ENCODE measurements at places on chromosomes 12 and 14. TPM values are rescaled to one million over a fixed set of nuclear protein-coding genes. Genes with fewer than 3 reads are reported as not detected.

DNA sequence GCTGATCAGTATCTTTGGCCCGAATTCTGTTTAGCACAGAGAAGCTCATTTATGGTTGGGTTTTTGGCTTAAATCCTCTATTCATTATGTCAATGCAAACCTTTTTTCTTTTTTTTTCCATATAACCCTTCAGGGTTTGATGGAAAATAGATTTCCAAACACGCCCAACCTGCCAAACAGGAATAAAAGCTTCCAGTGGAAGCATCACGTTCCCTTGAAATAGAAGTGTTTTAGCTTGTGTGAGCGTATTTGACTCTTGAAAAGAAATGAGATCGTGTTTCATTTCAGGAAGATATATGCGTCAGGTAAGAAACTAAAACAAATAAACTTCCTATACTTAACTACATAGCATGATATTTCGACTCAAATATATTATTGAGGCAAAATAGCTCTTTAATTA is at the start of gene PIK3C2G:
Gene PIK3C2G, plus strand, starts transcription at position 246 of the 400 bp plus-strand sequence. CDS start 20,564 bp downstream, outside the sequence.
- DNase-seq = no peak

NFATC4 gene
- total RNA-seq = 48.2 TPM

- peak; percentile 50 for DNase-seq
These were observed 753 bp upstream of the ATP5MC2 start for GRCh38 chr12:53676656-53677015.

DNA sequence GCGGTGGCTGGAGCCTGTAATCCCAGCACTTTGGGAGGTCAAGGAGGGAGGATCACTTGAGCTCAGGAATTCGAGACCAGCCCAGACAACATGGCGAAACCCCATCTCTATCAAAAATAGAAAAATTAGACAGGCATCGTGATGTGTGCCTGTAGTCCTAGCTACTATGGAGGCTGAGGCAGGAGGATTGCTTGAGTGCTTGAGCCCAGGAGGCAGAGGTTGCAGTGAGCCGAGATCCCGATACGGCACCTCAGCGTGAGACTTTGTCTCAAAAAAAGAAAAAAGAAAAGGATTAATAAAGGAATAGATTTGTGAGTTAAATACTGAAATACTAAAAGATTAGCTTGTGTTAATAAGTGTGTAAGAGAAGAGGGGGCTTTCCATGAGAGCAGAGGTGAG is 29.4 kb downstream of the RPGRIP1 start:
- DNase-seq = no peak

DNA sequence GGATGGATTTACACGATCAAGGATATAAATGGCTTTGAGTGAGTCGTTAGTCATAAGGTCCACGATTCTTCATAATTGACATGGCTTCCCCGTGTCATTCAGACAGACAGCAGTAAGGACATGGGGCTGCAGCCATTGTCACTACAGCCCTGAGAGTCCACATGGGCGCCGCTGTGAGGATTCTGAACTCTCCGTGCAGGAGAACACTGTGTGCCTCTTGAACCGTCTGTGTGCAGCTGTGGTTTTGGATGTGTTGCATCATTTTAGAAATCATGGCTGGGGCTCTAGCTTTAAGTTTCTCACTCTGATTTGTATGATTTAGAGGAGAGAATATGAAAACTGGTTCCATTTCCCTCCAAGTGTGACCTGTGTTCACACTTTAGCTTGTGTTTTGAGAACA is 47.2 kb downstream of the NPAS3 start:
- no peak for DNase-seq

NEDD1 gene
- 11.5 TPM for total RNA-seq

NXPH4 gene
- total RNA-seq = 0.42 TPM

- no peak for DNase-seq
These were observed 21.9 kb upstream of the PTPRB start for GRCh38 chr12:70659077-70659606.

GRCh38 chr12:121765573-121765972 is 27.9 kb downstream of the RHOF start:
- DNase-seq = no peak

- no peak for DNase-seq
These were observed 21.1 kb downstream of the GSC start for GRCh38 chr14:94748667-94749347.

- DNase-seq = no peak
These were observed 55.9 kb downstream of the TMCC3 start for GRCh38 chr12:94594443-94594825.

PPP4R4 gene
- total RNA-seq = 1.2 TPM

ACOT4 gene
- 6.3 TPM for total RNA-seq

OAS1 gene
- 19.9 TPM for total RNA-seq

AGAP2 gene
- 4.0 TPM for total RNA-seq

GPRC5D gene
- not detected for total RNA-seq

DNA sequence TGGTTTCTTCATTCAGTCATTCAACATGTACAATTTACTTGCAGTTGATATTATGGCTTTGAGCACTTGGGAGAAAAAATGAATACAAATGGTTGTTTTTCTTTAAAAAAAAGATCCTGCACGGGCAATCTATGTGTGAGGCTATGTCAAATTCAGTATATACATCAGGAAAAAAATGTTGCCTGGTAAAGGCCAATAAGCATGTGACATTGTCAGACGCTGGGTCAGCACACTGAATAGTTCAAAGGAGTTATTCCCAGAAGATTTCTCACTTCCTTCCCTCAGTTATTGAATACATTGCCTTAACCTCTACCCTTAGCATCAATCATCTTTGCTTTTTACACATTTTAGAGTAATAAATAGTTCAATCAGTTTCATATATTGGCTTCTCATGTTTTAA is 319.2 kb downstream of the NUAK1 start:
- DNase-seq = peak; percentile 7

GPN3 gene
- 22.1 TPM for total RNA-seq

KRT79 gene
- total RNA-seq = not detected

DNA sequence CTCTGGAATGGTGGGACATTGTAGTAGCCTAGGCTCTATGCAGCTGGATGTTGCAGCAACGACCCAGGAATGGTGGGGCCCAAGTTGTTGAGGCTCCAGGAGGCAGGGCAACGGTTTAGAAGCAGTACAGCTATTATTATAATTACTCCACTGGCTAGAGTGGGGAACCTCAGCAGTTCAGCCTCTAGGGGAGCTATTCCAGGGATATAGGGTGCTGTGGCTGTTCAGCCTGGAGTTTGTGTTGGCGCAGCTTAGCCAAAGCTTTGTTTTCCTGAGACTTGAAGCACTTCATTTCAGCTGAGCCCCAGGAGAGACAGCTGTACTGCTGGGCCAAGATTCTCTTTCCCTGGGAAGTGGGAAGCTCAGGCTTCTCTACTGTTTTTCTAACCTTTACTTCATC is 1023.0 kb upstream of the ATXN7L3B start:
- no peak for DNase-seq

DAO gene
- total RNA-seq = not detected

- no peak for DNase-seq
These were observed 103.2 kb upstream of the VRK1 start for GRCh38 chr14:96693987-96694386.

- DNase-seq = no peak
These were observed 35.6 kb downstream of the DUSP6 start for GRCh38 chr12:89316705-89317139.

AQP2 gene
- 25.3 TPM for total RNA-seq

- DNase-seq = no peak
These were observed 256.6 kb downstream of the FOXN3 start for GRCh38 chr14:89160437-89160836.

GRCh38 chr12:9331218-9331626 is 123.0 kb upstream of the PZP start:
- peak; percentile 61 for DNase-seq

PAH gene
- 8.0 TPM for total RNA-seq

TULP3 gene
- total RNA-seq = 20.5 TPM

MYO1A gene
- 0.34 TPM for total RNA-seq

MGST1 gene
- total RNA-seq = 724 TPM

- no peak for DNase-seq
These were observed 1.5 kb downstream of the RFLNA start for GRCh38 chr12:124296295-124296915.

DNA sequence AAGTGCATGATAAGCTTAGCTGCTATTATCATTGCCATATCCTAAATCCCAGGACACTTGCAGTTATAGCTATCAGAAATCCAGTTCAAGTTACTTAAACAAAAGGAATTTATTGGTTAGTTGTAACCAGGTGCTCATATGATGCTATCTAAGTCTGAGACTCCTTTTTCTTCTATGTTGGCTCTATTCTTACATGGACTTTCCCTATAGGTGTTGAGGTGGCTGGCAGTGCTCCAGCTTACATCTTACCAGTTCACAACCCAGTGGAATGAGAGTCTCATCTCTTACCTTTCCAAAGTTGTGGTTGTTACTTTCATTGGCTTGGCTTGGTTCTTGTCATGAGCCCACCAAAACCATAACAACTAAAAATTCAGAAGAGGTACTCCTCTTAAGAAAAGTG is 94.6 kb downstream of the DACT1 start:
- DNase-seq = no peak

DNA sequence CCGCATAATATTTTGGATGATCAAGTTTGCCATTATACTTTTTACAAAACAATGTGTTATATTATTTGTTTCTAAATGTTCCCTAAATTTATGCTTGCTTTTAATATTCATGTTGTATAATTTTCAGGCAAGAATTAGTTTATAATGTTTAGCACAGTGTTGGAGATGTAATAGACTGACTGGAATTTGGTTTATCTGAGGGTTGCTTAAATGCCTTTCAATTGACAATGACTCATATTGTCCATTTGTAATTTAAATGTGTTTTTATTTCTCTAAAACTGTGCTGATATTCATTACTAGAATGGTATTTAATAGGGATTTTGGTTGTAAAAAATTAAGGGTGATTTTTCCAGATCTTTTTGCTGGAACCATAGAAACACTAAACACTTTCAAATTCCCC is 788.4 kb downstream of the SLC6A15 start:
- no peak for DNase-seq

DNA sequence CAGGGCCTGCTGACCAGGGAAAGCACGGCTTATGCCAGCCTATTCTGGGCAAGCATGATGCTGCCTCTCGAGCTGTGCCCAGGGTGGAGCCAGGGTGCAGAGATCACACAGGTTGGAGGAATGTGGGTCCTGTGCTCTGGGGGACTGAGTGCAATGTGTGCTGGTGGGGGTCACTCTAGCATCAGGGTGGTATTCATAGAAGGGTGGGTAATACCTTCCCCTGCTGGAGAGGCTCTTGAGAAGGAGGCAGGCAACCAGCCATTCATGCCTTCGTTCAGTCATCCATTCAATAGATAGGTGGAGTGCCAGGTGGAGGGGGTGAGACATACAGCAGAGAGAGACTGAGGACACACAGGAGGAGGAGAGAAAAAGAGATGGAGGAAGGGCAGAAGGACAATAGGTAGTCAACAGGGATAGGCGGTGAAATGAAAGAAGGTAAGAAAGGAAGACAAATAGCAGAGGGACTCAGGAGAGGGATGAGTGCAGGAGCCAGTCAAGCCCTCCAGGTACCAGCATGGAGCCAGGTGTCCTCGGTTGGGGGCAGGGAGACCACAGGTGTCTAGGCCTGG is 5.2 kb upstream of the ZNF385A start:
- DNase-seq = no peak

DNA sequence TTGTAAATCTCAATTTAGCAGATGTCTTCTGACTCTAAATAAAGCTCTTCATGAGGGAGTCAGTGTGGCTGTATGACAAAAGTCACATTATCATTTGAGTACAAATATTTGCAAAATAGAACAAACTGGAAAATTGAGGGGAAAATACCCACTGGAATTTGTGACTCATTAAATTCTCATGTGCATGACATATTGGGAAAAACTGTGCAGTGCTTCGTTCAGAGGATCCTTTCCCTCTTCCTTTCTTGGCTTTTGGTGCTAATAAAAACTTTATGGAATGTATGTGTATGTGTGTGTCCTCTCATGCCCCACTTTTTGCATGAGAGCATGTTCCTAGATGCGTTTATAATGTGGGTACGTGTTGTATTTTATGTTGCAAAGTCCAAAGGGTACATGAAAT is 267.8 kb downstream of the KTN1 start:
- no peak for DNase-seq

FAM186B gene
- total RNA-seq = 2.3 TPM

DNA sequence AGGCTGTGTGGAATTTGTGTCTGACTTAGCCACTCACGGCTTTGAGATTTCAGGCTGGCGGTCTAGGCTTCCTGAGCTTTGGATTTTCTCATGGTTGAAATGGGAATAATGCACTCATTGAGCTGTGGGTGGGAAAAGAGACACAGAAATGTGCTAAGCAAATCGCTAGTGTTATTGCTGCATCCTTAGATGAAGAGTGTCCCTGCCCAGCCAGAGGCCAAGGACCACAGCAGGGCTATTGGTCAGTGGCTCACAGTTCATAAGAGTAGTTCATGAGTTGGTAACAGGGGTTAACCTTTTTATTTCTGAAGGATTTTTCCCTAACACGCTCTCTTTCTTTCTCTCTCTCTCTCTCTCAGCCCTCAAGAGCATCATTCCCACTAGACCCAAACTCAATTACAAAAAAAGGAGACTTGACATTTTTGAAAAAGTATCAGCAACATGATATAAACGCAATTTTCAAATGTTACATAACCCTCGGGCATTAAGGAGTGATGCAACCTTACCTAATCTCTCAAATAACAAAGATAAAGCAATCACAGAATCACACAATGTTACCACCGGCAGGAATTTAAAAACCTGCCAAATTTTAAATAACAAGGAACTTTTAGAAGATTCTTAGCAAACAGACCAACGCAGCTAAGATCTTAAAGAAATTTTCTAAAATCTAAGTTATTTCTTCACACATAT is 36.7 kb upstream of the RMST start:
- no peak for DNase-seq

GRCh38 chr14:23351681-23352505 is 794 bp downstream of the SLC22A17 start:
- DNase-seq = no peak

GRCh38 chr14:97489750-97490149 is 692.6 kb downstream of the VRK1 start:
- DNase-seq = no peak

KRT83 gene
- not detected for total RNA-seq

INHBC gene
- total RNA-seq = not detected

GRCh38 chr14:23326491-23327332 is 5.5 kb downstream of the PABPN1 start:
- no peak for DNase-seq

CMA1 gene
- total RNA-seq = not detected
